ENCODE measurements at places on chromosomes 1 and 21.

DNA sequence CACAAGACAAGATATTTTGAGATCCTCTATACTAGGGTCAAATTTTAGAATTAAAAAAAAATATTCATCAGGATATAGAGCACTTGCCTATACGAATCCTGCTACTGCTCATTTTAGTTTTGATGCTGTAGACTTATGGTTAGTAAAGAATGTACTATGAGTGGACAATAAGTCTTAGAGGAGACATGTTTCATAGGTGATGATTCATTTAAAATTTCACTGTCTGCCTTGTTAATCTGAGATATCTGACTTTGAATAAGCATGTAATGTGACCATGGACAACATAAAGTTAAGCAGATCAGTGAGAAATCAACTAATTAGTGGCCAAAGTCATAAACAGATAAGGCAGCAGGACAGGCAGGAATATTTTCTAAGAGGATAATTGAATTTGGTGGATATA, 106.8 kb upstream of the HP1BP3 start:
- DNase-seq = no peak

DNA sequence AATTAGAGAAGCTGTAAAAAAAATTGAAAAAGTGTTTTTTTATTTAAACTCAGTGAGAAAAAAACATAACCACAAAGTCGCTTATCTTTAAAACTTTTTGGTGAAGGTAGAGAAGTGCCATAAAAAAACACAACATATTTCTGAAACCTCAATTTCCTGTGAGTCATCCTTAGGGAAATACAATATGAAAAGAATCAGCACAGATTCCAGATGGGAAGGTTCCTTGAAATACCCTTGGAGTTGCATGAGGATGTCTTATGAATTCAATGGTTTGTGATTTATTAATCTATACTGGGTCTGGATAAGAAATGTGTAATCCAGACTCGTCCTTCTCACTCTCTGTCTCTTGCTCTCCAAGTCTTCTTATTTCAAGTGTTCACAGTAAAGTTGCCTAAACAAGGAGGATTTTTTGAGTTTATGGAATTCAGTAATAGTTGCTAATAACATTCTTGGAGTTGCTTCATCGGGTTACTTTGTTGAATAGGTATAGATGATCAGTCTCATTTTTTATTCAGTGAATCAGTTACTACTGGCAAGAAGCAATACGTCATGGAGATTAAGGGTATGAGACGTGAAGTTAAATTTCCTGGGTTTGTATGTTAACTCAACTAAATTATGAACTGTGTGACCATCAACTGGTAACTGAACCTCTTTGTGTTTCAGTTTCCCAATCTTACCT, 191.4 kb downstream of the KCNK2 start:
- no peak for DNase-seq

DNA sequence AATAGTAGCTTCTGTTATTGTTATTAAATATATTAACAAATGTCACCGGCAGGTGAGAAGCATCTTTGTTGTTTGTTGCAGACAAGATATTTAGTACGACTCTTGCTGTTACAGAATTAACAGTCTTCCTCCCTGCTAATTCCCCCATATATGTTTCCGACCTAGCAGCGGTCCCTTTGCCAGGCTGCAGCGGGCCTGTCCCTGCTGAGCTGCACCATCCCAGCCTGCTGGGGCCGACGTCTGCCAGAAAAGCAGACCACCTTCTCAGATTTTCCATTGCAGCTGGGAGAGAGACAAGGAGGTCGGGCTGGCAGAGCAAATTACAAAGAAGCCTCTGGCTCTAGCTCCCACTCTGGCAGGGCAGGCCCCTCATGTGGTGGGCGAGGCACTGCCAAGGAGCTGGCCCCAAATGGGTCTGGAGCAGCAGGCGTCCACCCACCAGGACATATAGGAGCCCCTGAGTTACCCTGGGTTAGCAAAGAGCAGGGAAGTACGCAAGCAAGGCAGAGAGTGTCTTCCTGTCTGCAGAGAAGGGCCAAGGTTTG, 142.7 kb downstream of the FOXD2 start:
- no peak for DNase-seq

DNA sequence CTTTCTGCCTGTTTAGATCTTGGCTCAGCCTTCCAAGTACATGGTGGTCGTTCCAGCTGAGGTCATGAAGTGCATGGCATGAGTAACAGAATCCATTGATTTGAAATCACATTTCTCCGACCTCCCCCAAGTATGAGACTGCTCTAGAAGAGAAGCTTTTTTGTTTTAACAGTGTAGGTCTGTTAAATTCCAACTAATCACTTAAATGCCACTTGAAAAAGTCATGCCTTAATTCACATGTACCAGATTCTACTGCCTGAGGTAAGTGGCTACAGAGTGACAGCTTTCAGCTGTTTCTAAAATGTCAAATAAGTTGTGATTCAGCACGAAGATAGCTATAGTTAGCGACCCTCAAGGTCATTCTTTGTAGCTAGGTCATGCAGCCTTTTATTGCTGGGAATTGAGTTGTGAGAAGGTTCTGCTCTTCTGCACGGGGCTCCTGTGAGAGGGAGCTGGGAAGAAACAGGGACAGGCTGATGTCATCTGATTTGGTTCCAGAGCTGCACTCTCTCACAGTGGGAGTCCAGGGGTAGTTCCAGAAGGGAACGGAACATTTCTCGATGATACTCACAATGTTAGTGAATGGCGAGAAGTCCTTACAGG, 112.7 kb downstream of the VPS13D start:
- DNase-seq = no peak

DNA sequence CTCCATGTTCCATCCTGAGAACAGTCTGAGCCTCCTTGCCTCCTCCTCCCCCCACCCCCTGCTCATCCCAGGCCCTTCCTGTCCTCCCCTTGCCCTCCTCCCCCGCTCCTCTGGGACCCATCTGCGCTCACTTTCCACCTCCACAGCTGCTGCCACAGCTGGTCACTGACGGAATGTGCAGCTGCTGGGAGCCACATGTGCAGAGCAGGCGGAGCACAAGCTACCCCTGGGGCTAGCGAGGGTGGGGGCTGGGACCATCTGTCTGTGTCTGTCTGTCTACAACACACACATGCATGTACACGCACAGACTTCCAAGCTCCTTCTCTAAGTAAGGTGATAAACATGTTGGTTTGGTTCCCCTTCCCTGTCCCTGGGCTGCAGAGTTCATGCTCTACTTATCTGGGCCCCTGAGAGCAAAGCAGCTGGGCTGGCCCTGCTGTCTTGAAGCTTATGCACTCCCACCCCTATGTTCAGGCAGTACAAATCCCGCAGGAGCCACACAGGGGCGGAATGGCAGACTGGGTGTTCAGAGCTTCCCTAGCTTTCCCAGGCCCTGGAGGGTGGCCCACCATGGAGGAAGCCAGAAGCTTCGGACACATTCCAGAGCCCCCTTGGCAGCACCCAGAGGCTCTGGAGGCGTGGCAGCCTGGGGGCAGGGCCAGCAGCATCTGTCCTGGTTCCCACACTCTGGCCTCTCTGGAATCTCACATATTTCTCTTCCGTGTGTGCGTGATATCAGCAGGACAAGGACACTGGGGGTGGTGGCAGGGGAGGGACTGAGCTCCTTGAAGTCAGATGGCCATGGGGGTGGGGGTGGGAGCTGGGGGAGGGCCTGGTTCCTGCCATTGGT, 7.0 kb upstream of the HEYL start:
- no peak for DNase-seq

DNA sequence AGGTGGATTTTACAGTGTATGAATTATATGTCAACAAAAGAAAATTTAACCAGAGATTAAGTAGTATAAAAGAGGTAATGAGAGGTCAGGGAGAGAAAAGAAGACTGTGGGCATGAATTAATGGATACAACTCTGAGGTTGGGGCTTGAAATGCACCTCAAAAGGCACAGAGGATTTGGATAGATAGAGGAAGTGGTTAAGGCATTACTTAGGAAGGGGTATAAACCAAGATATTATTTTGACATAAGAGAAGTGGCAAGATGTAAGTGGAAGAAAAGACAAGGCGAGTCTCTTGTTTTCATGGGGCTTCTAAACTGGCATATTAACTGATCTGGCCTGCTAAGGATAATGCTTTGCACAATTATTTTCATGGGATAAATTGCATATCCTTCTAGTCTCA, 34.1 kb downstream of the RAP1A start:
- no peak for DNase-seq

- no peak for DNase-seq
Observed at GRCh38 chr1:69230208-69230607, 337.5 kb upstream of the LRRC7 start.

DNA sequence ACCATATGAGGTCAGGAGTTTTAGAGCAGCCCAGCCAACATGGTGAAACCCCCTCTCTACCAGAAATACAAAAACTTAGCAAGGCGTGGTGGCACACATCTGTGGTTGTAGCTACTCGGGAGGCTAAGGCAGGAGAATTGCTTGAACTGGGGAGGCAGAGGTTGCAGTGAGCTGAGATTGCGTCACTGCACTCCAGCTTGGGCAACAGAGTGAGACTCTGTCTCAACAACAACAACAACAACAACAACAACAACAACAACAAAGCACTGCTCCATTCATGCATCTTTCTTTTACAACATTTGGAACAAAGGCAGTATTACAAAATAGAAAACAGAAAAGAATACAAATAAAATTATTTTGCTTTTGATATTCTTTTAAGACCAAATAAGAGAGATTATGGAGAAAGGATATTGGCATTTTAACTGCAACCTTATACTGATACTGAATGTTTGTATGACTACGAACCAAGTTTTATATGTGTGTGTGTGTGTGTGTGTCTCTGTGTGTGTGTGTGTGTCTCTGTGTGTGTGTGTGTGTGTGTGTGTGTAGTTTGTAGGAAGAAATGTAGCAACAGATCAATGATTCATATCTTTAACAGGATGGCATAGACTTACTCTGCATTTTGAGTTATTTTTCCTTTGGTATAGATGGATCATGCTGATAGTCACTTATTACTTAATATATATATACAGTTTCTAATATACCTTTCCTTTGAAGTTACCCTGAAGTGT, 24.6 kb downstream of the ATF6 start:
- DNase-seq = no peak

DNA sequence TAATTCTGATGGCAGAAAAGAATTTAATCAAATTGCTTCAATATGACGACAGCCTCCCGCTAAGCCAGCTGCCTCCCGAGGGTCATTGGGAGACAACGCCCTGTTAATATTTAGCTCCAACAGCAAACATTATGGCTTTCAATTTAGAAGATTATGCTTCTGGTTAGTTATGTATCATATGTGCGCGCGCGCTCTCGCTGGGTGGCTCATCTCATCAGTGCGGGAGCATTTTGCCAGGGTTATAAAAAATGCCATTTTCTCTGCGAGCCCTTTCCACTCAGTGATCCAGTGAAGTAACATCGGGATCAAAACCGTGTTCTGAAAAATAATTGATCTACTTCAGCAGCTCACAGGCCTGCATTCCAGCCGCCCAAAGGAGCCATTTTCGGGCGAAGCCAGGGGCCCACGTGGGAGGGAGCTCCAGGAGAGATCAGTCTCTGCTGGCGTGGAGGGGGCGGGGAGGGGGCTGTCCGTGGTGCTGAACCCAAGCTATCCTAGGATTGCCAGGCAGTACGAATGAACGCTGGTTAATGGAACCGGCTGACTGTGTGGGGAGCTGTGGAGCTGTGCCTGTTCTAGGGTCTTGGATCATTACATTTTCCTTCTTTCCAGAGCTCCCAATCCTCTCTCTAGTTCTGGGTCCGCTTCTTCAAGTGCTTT, 219.1 kb upstream of the ZC3H12A start:
- no peak for DNase-seq

Measured in effector CD4-positive, alpha-beta T cell (primary cell).